ENCODE measurements at places on chromosomes 4 and X.

GRCh38 chrX:21725496-21725895 is 32.4 kb downstream of the SMPX start:
- DNase-seq, result peak; percentile 64

- no peak for DNase-seq
Observed at GRCh38 chr4:56659946-56660345, 21.1 kb downstream of the HOPX start.

DNA sequence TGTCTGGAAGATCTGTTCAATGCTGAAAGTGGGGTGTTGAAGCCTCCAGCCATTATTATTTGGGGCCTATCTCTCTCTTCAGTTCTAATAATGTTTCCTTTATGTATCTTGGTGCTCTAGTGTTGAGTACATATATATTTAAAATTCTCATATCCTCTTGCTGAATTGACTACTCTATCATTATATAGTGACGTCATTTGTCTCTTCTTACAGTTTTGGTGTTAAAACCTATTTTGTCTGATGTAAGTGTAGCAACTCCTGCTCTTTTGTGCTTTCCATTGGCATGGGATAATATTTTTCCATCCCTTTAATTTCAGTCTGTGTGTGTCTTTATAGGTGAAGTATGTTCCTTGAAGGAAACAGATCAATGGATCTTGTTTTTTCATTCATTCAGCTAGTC is 446.0 kb downstream of the FAM47A start:
- DNase-seq, result no peak

DNA sequence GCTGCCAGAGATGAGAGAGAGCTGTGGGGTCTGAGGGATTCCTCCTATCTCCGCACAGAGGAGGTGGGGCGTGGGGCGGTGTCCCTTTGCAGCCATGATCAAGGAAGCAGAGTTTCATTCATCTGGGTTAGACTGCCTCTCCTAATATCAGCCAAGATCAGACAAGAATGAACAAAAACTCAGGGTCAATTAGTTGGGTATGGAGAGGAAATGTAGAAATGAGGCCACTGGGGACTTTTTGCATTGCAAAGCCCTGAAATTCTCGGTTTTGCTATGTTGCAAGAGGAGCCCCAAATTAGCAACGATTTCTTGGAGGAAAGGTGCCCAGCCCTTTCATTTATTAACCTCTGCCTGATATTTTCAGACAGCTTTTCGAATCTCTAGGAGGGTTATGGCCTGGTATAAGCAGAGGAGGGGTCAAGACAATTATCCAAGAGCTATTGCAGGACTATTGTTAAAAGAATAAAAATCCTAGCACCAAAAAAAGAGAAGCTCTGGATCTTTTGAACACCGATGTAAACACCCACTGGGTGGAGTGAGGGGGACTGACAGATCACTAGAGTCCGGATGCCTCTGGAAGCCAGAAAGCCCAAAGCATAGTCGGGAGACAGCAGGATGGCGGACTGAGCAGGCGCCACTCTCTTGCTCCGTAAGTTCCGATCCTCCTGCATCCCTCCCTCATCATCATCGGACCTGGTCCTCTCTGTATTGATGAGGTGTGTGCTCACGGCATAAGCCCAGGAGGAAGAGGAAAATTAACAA is 34.4 kb upstream of the ACSL1 start:
- no peak for DNase-seq

DNA sequence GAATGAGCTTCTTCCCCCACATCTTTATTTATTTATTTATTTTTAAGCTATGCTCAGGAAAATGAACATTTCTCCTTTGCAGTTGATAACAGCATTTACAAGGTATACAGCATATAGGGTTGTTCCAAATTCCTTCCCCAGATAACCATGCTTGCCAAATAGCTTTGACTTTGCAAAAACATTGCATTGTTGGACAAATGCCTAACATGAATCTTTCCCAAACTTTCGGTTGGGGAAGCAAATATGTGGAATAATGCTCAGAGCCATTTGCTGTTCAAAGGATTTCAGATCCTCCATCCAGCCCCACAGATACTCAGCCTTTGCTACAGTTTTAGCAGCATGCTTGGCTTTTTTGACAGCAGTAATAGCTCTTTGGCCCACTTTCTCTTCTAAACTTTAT is 127.2 kb upstream of the AGA start:
- no peak for DNase-seq

DNA sequence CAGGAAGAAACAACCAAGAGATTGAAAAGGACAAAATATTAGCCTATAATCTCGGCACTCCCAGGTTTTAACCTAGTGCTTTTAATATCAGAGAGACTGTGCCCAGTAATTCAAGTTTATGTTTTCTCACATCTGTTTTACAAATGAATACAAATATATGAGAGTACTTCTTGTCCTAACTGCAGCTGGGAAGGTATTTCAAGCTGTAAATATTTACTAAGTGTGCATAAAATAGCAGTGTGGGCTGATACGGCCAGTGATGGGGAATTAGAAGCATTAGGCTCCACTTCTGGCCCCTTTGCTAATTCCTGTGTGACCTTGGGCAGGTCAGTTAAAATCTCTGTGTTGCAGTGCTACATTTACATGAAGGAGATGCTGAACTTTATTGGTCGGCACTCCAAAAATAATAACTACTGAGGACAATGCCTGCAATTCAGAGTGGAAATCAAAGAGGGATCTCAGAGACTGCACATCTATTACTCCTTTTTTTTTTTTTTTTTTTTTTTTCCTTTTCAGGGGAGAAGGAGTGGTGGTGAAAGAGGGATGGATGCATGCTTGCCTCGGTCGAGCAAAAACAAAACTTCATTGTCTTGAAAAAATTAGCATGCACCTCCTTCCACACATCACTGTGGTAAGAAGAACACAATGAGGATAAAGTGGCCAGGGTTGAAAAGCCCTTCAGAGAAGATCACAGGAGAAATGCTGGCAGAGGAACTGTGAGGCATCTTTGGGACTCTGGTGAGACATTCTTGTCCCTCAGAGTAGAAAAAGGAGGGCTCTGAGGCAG is 44.6 kb upstream of the LNX1 start:
- DNase-seq, result no peak

DNA sequence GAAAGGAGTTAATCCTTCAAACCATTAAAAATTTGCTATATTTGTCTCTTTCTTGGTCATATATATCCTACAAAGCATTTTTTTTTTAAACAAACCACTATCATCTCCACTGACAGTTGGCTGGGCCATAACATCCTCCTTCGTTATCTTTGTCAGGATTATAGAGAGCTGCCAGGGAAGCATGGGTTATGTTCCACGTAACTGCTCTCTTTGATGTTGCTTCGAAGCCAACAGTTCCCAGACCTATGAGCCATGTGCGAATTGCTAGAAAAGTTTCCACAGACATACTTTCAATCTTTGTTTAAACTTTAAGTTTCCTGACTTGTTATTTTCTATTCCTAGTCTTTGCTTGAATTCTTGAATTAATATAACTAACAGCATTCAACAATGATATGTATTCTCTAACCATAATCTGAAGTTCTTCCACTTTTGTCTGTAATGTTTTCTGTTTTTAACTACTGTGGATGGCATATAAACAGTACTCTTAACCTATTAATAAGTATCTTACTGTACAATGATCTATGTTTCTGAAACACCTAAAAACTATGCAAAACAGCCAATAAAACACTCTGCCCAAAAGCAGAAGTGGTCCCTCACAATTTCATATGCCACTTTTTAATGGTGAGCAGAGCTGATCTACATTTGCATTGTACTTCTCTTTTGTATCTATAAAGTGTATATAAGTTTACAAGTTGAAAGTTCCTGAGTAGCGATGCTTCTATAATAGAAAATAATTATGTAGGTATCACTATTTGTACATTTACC is 37.9 kb downstream of the EREG start:
- DNase-seq, result no peak

- DNase-seq, result peak; percentile 52
Observed at GRCh38 chrX:47191331-47191730, 2.3 kb upstream of the UBA1 start.

DNA sequence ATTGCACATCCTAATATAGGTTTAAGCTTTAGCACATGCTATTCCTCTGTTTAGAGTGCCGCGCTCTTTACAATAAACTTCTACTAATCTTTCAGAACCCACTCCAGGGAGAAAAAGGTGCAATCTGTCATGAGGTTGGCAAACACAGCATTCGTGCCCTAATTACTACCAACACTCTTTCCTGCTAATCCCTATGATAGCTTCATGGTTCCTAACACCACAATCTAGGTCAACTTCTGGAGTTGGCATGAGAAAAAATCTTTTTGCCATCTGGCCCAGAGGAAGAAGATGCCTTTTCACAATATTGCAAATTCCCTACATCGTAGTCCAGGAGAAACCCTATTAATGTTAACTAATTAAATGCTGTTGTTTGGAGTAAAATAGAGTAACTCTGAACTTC is 39.6 kb downstream of the TMA16 start:
- DNase-seq, result no peak
